Naive thymus-derived CD8-positive, alpha-beta T cell (primary cell): ENCODE measurements at places on chromosomes 7 and 10. TPM values are rescaled to one million over a fixed set of nuclear protein-coding genes. Genes with fewer than 3 reads are reported as not detected.

GRCh38 chr7:80140388-80140787 lies 5.8 kb downstream of the GNAI1 start:
- DNase-seq: no peak

- no peak for DNase-seq
These were observed 19.9 kb upstream of the ZMIZ1 start for GRCh38 chr10:79048639-79049550.

DNA sequence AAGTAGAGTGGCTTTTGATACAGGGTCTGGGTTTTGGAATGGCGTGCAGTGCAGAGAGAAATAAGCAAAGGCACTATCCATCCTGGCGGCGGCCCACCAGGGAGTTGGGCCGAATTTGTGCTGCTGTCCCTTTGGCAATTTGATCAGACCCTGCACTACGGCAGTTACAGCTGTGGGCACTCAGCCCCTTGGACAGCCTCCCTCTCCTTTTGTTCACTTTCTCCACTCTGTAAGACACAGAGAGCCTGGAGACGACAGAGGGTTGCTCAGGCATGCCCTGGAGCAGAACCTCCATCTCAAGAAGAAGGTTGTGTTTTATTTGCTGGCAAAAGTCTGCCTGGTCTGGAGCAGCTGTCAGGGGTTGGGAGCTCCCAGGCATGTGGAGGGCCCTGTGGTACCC lies 55.8 kb downstream of the LHPP start:
- DNase-seq: no peak

GRCh38 chr10:44281089-44281613 lies 103.7 kb downstream of the CXCL12 start:
- DNase-seq: no peak

GRCh38 chr10:48697821-48698764 lies 13.4 kb downstream of the WDFY4 start:
- DNase-seq: no peak

Gene RADIL
- polyA plus RNA-seq: 0.07 TPM
